Activated CD8-positive, alpha-beta memory T cell treated with anti-CD3 and anti-CD28 coated beads, Interleukin-2, amount 50 U/mL, for 48 hours (primary cell): ENCODE measurements at places on chromosomes 3 and 15.

DNA sequence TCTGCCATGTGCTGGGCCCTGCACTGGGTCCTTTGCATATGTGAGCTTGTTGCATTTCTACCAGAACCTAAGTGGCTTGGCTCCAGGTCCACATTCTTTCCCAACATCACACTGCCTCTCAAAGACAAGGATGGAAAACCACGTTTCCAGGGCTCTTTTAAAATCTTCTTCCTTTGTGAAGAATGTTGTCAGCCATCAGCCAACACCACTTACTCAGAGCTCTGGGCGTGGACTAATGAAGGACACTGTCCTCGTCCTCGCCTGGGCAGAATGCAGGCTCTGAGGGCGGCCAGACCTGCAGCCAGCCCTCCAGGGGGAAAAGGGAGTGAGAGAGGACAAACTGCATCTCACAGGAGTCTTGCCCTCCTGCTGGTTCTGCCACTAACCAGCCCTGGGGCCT lies 49.7 kb downstream of the MAGEF1 start:
- no peak for DNase-seq

DNA sequence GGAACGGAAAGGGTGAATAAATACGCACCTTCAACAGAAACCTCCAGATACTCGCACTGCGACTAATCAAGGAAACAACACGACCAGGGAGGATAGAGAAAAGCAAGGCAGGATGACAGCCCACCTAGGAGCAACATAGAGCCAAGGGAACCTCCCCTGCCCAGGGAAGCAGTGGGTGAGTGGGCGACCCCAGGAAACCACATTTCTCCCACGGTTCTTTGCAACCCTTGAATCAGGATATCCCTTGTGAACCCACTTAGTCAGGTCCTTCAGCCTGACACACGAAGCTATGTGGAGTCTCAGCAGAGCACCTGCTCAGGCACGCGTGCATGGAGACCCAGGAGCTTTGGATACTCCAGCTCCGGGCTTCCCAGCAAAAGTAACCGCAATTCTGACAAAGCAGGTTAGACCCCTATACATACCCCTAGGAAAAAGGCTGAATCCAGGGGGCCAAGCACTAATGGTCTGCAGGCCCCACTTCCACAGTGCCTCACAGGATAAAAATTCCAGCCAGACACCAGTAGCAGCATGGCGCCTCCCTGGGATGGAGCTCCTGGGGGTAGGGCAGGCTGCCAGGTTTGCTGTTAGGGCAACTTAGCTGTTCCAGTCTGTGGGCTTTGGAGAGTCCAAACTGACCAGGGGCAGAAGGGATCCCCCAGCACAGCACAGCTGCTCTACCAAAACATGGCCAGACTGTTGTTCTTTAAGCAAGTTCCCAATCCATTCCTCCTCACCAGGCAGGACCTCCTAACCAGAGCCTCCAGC lies 38.4 kb upstream of the PXYLP1 start:
- no peak for DNase-seq

DNA sequence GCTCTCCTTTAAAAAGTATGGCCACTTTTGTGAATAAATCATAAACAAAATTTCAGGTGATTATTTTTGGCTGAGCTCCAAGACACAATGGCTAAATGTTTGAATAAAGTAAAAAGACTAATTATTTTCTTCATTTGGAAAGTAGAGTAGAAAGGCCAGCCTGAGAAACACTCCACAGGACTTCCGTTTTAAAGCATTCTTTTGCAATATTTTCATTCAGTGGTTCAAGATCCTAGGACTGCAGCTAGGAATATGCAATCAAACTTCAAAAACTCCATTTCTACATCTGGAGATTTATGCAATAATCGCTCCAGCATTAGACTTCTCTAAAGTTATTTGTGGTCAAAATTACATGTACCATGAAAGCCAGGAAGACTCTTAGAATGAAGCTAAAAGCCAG lies 62.8 kb downstream of the MECOM start:
- DNase-seq = no peak

DNA sequence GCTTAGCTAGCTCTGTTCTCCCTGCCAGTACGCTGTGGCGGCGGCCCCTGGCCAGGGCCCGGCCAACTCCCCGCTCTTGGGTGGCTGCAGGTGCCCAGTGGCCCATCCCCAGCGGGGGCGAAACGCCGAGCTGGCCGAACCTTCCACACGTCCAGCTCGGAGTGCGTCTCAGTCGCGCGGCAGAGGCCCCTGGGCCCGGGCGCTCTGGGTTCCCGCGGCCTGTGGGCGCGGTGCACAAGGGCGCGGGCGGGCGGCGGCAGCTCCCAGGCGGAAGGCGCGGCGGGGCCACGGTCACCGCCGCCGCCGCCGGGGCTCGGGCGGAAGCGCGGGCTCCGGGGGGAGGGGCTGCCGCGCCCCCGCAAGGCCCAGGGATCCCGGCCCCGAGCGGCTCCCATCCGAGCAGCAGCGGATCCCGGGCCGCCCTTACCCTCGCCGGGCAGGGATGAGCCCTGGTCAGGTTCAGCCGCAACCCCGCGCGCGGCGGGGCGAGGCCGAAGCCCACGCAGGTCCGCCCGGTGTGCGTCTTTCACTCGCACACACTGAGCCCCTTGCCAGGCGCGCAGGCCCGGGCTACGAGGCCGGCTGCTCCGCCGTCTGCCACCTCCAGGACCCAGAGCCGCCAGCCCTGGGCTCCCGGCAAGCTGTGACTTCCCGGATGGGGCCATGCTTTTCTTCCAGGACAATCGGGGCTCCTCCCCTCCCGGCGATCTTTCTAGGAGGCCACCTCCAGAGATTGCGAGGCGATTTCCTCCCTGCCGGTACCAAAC lies 54.2 kb downstream of the CCDC54 start:
- peak; percentile 73 for DNase-seq

GRCh38 chr15:98369081-98369716 lies 279.1 kb upstream of the IGF1R start:
- DNase-seq = no peak

DNA sequence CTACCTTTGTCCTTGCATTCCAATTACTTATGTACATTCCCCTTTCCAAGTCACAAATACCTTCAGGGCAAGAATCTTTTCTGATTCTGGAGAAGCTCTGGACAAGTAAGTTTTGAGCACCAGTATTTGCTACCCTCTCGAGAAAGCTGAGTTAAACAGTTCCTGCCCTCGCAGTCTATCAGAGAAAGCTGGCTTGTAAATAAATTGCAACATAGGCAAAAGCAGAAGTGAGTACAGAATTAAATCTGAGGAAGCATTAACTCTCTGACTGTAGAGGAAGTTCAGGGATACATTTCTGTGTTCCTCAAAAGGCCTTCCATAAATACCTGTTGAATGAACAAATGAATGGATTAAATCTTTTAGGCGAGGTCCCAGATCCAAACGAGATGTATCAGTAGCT lies 1.2 kb downstream of the OSBPL11 start:
- DNase-seq = no peak

GRCh38 chr3:111368056-111368455 lies 173.9 kb upstream of the CD96 start:
- no peak for DNase-seq

DNA sequence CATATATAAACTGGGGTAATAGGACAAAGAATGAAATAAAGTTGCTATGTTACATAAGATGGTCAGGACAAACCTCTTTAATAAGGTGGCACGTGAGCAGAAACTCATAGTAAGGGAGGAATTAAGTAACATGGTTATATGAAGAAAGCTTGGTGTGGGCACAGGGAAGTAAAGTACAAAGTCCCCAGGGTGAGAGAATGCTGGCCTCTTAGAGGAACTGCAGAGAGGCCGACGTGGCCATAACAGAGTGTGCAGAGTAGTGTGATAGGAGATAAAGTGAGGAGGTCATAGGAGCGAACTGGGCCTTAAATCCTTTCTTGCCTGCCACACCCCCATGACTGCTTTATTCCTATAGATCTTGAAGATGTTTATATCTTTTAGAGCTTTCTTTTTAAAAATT lies 17.4 kb upstream of the RBMS3 start:
- no peak for DNase-seq

- DNase-seq = no peak
Measured at GRCh38 chr3:172065527-172065926, 26.1 kb downstream of the FNDC3B start.

DNA sequence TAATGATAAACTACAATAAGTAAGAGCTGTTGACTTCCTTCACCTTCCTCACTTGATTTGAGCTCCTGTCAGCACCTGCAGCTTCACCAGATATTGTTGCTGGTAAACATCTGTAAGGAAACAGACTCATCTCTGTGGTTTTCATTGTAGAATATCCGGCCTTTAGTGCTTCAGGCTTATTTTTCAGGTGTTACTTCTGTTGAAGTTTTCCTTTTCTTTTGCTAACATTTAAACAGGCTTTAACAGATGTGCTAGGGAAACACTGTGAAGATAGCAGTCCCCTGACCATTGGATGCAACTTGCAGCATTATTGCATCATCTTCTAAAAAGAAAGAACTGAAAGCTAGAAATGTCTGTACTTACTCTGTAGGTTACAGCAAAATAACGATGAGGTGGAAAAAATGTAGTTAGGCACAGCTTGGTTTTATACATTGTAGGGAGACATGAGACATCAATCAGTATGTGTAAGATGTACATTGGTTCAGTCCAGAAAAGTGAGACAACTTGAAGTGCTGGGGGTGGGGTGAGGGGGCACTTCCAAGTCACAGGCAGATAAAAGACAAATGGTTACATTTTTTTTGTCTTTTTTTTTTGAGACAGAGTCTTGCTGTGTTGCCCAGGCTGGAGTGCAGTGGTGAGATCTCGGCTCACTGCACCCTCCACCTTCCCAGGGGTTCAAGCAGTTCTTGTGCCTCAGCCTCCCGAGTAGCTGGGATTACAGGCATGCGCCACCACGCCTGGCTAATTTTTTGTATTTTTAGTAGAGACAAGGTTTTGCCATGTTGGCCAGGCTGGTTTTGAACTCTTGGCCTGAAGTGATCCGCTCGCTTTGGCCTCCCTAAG lies 10.2 kb downstream of the EDEM1 start:
- no peak for DNase-seq
